AG09309 (cell line): ENCODE measurements at places on chromosomes 12 and 14.

- DNase-seq, result no peak
Observed at GRCh38 chr14:103118663-103119404, 4.4 kb upstream of the TNFAIP2 start.

DNA sequence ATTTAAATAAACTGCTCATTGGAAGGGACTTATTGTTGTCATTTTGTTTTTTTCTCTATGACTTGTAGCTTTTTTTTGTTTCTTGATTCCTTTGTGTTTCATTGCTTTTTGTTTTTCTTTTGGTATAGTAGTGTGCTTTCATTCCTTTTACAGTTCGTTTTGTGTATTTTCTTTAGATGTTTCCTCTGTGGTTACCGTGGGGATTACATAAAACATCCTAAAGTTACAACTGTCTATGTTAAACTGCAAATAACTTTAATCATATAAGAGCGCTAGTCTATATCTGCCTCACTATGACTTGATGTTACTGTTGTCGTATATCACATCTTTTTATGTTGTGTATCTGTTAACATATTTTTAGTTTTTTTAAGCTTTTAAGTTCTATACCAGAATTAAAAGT is 86.9 kb downstream of the ATF7IP start:
- DNase-seq, result no peak

GRCh38 chr12:48934312-48934706 is 9.0 kb upstream of the FKBP11 start:
- no peak for DNase-seq

GRCh38 chr14:68112442-68112841 is 292.9 kb downstream of the RAD51B start:
- DNase-seq, result no peak

DNA sequence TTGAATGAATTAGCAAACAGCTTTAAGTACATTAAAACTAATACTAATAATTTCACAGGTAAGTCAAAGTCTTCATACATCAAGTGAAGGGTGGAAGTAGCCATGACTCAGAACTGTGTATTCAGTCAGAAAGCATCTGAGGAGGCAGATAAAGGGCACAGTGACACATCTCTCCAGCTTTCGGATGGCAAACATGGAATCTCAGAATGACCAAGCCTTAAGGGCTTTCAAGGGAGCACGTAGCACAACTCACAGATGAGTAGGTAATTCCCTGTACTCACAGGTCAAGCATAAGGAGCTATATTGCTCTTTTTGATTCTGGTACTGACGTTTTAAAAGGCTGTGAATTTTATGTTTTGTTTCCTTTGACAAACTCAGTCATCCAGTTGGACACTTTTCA is 56.0 kb downstream of the MDGA2 start:
- no peak for DNase-seq

DNA sequence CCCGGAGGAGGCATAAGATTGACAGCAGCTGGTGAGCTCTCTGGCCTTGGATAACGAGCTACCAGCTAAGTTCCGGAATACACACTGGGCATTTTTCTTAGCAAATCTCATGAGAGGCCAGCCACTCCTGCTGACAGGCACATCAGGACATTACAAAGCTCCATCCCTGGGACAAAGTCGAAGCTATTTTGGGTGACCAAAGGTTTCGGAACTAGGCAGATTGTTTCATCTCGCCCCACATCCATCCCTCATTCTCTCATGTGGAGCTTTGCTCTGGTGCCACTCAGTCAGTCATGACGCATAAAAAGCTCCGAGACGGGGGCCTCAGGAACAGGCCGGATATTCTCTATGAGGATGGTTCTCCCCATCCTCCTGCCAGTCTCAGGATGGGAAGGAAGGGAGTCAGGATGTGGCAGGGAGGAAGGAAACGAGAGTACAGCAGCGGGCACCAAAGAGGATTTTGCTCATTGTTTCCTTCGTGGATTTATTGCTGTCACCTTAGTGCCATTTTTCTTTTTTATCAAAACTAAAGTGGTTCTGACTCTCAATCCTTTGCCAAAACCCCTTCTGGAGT is 253.1 kb upstream of the FKBP4 start:
- no peak for DNase-seq

- DNase-seq, result no peak
Observed at GRCh38 chr14:96037891-96038557, 1.1 kb upstream of the C14orf132 start.

DNA sequence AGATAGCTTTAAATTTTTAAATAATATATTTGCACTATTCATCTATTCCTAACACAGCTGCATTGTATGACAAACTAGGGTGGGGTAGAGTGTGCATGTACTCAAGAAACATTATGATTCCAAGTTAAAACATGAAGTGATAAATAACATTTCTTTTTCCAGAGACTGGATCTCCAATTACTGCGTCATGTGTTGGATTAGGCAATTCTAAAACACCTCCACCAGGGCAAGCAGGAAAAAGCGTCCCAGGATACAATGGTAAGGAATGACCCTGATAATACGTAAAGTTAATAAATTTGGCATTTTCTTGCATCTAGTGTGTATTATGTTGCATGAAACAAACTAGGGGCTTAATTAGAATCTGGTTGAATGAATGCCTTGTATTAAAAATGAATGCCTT is 138.9 kb downstream of the ACSS3 start:
- DNase-seq, result no peak

DNA sequence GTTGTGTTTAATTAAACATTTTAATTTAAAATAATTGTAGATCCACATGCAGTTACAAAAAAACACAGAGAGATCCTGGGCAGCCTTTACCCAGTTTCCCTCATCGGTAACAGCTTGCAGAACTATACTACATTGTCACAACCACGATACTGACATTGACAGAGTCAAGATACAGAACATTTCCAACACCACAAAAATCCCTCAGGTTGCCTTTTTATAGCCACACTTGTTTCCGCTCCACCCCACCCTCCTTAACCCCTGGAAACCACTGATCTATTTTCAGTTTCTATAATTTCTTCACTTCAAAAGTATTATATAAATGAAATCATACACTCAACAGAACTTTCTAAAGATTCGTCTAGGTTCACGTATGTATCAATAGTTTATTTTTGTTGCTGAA is 458.8 kb upstream of the SOX5 start:
- no peak for DNase-seq

DNA sequence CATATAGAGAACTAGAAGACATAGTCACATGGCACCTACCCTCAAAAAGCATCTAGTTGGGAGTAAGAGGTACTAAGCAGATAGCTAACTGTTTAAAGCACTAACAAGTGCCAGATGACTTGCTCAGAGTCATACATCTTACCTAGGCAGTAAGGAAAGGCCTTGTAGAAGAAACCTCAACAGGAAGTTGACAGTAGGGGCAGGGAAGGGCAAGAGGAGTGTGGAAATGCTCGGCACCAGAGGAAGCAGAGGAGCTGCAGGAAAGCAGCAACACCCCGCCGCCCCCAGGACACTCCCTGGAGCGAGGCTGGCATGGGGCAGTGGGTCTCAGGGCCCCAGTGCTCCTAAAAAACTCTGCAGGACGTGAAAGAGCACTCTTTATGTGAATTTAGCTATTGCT is 92.9 kb downstream of the PPP2R5C start:
- no peak for DNase-seq

DNA sequence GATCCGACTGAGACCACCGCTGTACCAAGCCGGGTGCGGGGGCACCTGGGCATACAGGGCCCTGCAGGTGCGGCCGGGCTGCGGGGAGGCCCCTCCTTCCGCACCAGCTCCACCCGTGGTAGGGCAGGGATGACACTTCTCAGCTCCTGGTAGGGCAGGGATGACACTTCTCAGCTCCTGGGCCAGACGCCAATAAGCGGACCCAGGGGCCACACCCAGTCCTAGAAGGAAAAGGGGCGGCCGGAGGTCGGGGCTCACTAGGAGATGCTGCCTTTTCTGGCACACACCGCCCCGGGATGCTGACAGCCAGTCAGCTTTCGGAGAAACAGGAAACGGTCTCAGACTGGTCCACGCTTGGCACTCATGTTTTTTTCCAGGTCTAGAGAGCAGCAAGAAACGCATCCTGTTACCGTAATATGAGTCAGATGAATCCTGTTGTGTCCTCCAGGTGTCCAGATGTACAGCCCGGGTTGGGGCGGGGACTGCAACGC is 34.8 kb downstream of the NFKBIA start:
- DNase-seq, result no peak
